ENCODE measurements at places on chromosomes 2 and 18. TPM values are rescaled to one million over a fixed set of nuclear protein-coding genes. Genes with fewer than 3 reads are reported as not detected.

SLC25A12 gene
- 27.4 TPM for total RNA-seq

PRKAG3 gene
- not detected for total RNA-seq

THSD7B gene
- total RNA-seq: not detected

CCBE1 gene
- not detected for total RNA-seq

MPP4 gene
- total RNA-seq: not detected

PPP4R3B gene
- 74.7 TPM for total RNA-seq

GKN1 gene
- total RNA-seq: not detected

ALK gene
- not detected for total RNA-seq

FTCDNL1 gene
- total RNA-seq: 1.2 TPM

Data from T-helper 2 cell treated with Interferon-gamma antibody and Interleukin-4, amounts not matched to agents 100 ng/mL and 5 ng/mL, for 36 hours (primary cell).